ENCODE measurements at places on chromosomes 4 and X.
A peak's percentile ranks its signal among the peaks of the same experiment; 100 is the strongest.

- peaks cover 37% of the 10 kb centered on the region for H3K27me3 ChIP-seq
- no peak overlapping the region for H3K27ac ChIP-seq
- H3K4me1 ChIP-seq = peaks cover 20% of the 10 kb centered on the region
- H3K4me3 ChIP-seq = no peak overlapping the region
Observed at GRCh38 chrX:132692066-132692465, 203.2 kb upstream of the MBNL3 start.

DNA sequence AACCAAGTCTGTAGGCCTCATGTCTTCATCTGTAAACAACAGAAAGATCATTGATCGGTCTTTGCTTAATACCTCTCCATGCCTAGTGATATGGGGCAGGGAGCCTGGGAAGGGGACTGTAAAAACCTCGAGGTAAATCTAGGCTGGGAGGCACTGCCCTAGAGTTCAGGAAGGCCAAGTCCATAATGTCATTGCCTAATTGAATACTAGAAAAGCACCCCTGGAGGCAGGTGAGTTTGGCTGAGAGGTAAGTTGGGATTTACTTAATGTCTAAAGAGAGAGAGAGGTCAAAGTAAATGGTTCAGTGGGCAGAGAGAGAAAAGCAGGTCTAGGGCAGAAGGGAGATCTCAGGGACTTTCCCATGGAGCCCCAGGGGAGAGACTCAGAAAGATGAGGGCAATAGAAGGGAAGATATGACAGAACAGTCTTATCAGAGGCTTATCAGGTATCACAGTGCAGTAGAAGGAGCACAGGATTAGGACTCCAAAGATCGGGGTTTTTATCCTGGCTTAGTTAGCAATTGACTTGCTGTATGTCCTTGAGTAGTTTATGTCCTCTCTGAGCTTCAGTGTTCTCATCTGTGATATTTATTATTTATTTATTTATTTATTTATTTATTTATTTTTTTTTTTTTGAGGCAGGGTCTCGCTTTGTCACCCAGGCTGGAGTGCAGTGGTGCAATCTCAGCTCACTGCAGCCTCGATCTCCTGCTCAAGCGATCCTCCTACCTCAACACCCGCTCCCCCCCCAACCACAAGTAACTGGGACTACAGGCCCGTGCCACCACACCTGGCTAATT lies 85.2 kb downstream of the SLC16A2 start:
- H3K27ac ChIP-seq = no peak overlapping the region
- H3K36me3 ChIP-seq = no peaks in the 10 kb centered on the region
- H3K4me3 ChIP-seq = no peak overlapping the region
- no peaks in the 10 kb centered on the region for H3K4me1 ChIP-seq

DNA sequence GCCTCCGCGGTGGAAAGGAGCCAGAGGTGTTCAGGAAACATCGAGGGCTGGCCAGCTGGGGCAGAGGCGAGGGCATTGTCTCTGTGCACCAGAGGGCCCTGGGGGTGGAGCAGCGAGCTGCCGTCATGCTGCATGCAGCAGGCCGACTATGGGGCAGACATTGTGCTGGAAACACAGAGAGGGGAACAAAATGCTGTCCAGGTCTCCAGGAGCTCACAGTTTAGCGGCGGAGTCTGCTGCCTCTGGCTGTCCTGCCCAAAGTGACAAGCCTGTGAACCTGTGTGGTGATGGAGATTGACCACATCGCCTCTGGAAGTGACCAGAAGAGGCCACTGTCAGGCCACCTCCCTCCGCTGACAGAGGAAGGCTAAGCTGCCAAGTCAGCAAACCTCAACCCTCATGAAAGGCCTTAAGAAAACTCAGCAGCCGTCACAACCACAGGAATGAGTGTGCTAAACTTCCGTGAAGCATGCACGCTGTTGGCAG lies 20.1 kb upstream of the SASH3 start:
- H3K27me3 ChIP-seq = no peaks in the 10 kb centered on the region
- peak overlapping the region; percentile 32 for H3K4me3 ChIP-seq
- peaks cover 5% of the 10 kb centered on the region for H3K36me3 ChIP-seq
- peaks cover 54% of the 10 kb centered on the region for H3K4me1 ChIP-seq
- no peak for DNase-seq
- H3K27ac ChIP-seq = peak overlapping the region; percentile 82

GRCh38 chr4:99808260-99808857 lies 8.3 kb upstream of the DAPP1 start:
- peaks cover 21% of the 10 kb centered on the region for H3K27me3 ChIP-seq
- H3K4me3 ChIP-seq = no peak overlapping the region
- peak; percentile 47 for DNase-seq
- H3K27ac ChIP-seq = no peak overlapping the region
- H3K4me1 ChIP-seq = peaks cover 5% of the 10 kb centered on the region
- H3K36me3 ChIP-seq = no peaks in the 10 kb centered on the region

- H3K4me3 ChIP-seq = no peak overlapping the region
- no peak for DNase-seq
- H3K27ac ChIP-seq = no peak overlapping the region
- H3K27me3 ChIP-seq = no peaks in the 10 kb centered on the region
Observed at GRCh38 chr4:116880625-116881024, 204.8 kb downstream of the TRAM1L1 start.

DNA sequence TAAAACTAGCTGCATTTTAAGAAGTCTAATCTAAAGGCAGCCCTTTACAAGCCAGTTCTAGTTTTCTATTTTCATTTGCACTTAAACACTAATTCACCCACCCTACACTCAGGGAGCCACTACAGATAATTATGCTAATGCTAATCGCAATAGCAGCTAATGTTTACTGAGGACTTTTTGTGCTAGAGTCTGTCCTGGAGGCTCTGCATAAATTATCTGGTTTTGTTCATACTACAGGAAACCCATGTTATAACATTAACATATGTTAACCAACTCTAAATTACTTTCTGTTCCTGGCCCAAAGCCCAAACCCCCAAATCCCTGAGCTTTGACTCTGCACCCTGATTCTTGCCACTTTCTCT lies 480 bp upstream of the RADX start:
- peaks cover 26% of the 10 kb centered on the region for H3K4me1 ChIP-seq
- DNase-seq = no peak
- H3K27ac ChIP-seq = peak overlapping the region; percentile 85
- no peaks in the 10 kb centered on the region for H3K27me3 ChIP-seq
- peak overlapping the region; percentile 89 for H3K4me3 ChIP-seq
